ENCODE measurements at places on chromosomes 5 and 9.

GRCh38 chr9:90772386-90772785 is 29.2 kb upstream of the SYK start:
- DNase-seq: no peak

DNA sequence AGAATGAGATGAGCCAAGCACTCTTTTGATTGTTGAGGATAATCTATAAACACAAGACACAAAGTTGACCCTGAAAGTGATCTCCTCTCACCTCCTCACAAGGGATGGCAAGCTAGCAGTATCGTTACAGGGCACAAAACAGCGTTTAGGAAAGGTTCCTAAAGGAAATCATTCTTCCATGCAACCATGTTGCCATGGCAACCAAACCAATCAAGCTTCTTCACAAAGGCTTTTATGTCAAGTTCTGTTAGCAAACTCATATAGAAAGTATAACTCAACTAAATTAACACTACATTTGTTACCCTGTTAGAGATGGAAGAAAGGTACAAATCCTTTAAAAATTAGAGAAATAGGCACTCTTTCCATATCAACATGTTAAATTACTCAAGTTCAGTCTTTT is 1016.8 kb upstream of the DMAC1 start:
- DNase-seq: no peak

DNA sequence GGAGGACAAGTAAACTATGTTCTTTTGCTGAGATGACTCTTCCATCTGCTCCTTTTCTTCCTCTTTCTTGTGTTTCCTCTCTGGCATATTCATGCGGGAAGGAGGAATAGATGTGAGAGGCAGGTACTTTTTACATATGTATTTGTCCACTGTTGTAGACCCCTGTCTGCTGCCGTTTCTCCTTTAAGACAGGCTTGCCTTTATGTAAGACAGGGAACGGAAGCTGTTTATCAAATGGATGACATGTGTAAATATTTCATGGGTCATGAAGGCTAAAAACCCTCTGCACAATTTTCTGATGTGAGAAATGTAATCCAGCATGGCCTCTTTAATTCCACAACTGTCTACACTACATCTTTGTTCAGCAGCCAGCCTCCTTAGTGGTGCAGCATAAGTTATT is 1525.5 kb upstream of the NUDT12 start:
- DNase-seq: no peak

DNA sequence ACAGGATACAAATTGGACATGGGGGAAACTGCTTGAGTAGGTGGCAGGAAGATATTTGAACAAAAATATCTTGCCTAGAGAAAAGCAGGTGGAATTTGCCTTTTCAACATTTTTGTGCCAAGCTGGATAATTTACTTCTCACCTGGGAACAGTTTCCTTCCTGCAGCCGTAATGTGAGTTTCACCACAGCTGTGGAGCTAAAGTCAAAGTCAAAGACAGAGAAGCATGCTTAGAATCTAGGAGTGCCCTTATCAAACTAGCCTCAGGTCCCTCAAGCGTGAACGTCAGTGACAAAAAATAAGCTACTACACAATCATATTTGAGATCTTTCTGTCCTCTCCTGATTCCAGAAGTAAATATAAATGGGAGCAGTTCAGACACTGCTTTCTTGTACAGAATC is 588.9 kb downstream of the MAT2B start:
- DNase-seq: no peak

- no peak for DNase-seq
Observed at GRCh38 chr9:131454028-131454427, 48.7 kb upstream of the POMT1 start.

DNA sequence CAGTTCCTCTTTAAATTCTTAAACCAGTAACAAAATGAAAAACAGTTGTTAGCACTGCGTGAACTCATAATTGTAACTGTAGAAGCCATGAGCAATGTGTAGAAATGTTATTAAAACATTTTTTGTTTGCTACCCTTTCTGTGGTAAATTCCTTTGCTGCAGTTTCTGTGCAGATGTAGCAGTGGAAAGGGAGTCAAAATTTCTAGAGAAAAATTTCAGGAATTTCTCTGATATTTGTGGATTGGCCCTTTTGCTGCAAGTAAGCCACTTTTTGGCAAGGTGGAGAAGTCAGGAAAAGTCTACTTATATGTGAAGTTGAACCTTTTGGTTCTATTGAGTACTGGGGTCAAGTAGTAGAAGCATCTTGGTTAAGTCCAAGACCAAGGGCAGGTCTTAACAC is 10.1 kb downstream of the FBXL7 start:
- DNase-seq: no peak

DNA sequence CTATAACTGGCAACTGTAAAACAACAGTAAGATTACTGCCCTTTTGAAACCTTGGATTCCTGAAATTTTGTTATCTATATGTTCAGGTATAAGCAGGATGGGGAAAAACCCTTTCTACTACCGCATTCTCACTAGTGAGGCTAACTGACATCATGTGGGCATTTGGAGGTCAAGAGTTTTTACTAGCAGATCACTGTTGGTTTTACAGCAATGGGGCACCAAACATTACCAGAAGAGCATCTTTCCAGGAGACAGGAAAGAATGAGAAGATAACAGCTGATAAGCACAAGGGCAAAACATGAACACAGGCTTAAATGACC is 20.9 kb upstream of the TTC33 start:
- DNase-seq: no peak

- DNase-seq: no peak
Observed at GRCh38 chr5:59275510-59276324, 617.8 kb downstream of the PDE4D start.

GRCh38 chr9:70205366-70206020 is 53.3 kb upstream of the SMC5 start:
- DNase-seq: no peak

GRCh38 chr9:80004714-80005113 is 432.9 kb downstream of the TLE4 start:
- DNase-seq: no peak

DNA sequence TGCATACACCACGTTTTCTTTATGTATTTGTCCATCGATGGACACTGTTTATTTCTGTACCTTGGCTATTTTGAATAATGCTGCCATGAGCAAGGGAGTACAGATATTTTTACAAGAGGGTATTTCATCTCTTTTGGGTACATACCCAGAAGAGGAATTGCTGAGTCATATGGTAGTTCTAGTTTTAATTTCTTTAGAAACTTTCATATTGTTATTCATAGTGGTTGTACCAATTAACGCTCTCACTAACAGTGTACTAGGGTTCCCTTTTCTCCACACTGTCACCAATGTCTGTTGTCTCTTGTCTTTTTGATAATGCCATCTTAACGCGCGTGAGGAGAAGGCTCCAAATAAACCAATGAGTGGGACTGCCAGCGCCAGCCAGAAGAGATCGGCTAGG is 257.6 kb upstream of the EDIL3 start:
- DNase-seq: no peak
